COLO829 (cell line): ENCODE measurements at places on chromosomes 3 and 15.
A peak's percentile ranks its signal among the peaks of the same experiment; 100 is the strongest.

- no peak for DNase-seq
Observed at GRCh38 chr15:95284492-95284891, 1046.0 kb upstream of the NR2F2 start.

DNA sequence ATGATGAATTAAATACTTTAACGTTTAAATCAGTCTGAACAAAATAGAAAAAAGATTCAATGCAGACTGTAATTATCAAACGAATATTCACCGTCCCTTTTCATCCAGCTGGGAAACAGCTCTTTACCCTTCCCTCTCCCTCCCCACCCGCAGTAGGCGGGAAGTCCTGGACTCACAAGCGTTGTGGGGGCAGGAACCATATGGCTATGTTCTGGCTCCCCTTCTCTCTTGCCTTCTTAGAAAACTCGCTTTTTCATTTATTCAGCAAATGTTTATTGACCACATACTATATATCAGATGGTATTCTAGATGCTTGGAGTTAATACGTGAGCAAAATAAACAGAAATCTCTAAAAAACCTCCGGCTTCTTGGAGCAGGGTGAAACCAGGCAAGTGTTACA, 715 bp upstream of the SCAPER start:
- no peak for DNase-seq

- DNase-seq = no peak
Observed at GRCh38 chr15:66025015-66025452, 155.7 kb downstream of the RAB11A start.

DNA sequence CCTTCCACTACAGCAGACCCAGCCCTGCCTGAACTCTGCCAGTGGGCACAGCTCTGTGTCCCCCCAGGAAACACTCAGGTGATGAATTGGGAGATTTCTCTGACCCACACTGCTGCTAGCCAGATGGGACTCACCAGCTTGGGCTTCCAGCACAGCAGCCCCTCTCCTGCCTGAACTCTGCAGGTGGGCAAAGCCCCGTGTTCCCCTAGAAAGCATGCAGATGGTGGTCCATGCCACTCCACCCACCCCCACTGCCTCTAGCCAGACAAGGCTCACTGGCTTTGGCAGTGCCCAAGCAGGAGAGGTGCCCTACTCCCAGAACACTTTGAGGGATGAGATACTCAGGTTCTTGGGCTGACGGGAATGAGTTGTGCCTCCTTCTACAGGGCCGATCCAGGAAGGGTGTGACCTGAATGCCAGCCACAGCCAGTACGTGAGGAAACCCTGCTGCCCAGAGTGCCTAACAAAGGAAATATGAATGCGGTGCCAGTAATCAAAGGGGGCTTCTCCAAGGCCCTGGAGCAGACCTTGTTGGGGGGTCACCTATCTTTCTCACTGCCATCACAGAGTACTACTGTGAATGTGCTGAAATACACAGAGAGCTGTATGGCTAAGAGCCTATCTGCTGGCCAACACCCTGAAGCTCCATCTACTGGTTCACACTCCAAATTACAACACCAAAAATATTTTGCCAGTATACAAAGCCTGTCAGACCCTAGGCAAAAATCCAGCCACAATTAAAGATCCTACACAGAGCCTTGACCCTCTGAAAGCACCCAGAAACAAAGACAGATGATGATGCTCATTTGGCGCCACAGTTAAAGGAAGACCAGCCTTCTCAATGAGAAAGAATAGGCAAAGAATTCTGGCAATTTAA, 61.9 kb downstream of the BTLA start:
- DNase-seq = peak; percentile 35

DNA sequence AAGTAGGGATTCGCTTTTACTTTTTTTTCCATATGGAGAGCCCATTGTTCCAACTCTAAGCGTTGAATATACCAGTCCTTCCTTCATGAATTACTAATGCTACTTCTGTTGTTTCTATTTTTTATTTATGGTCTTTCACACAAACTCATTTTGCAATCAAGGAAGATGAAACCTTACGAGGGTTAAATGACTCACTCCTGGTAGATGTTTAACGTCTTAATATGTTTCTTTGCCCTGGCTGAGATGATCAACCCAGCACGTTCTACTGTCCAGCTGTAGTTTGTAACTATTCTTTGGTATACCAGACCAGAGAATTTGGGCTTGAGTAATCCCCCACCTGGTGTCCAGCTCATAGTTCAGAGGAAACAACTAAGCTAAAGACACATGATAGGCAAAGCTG, 23.1 kb downstream of the CDCP1 start:
- DNase-seq = no peak

GRCh38 chr3:99647081-99647480, 8.7 kb downstream of the COL8A1 start:
- no peak for DNase-seq

- no peak for DNase-seq
Observed at GRCh38 chr3:6770397-6770690, 90.6 kb upstream of the GRM7 start.

DNA sequence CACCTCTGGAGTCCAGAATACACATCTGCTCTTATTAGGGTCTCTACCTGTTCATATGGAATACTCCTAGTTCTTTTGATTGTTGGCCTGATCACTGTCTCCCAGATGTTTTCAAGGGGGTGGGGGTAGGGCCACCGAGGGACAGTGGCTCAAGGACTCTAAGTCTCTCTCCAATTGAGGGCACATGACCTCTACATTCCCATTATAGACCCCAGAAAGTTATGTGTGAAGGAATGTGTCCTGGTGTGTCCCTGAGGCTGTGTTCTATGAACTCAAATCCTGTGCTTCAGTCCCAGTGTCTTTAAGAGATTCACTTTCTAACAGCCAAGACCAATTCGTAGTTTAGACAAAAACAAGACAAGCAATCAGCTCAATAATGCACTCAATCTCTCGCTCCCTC, 357.4 kb downstream of the ERC2 start:
- DNase-seq = no peak

DNA sequence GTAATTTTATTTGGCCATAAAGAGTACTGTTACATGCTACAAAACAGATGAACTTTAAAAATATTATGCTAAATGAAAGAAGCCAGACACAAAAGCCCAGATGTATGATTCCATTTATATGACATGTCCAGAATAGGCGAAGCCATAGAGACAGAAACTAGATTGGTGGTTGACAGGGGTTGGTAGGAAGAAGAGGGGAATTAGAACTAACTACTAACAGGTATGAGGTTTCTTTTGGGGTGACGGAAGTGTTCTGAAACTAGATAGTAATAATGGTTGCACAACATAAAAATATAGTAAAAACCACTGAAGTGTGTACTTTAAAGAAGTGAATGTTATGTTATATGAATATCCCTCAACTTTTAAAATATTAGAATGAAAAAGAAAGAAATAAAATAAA, 66.1 kb downstream of the GBE1 start:
- DNase-seq = no peak

GRCh38 chr3:138389144-138389601, 40.8 kb downstream of the MRAS start:
- DNase-seq = no peak

DNA sequence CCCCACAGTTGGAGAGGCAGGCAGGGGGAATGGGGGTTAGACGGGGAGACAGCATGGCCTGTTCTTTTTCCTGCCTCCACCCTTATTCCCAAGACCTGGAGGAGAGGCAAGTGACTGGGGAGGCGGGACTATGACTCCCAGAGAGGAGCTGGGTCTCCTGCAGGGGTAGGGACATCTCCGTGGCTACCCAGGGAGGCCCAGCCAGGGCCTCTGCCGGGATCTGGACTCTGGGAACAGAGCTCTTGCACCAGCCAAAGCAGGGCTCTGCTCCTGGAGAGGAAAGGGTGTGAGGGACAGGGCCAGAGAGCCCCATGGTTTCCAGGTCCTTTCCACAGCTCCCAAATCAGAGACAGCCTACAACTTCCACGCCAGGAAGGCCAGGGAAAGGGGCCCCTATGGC, 22.8 kb downstream of the CFAP100 start:
- no peak for DNase-seq

- no peak for DNase-seq
Observed at GRCh38 chr15:40930430-40931299, 1.5 kb downstream of the DLL4 start.

- no peak for DNase-seq
Observed at GRCh38 chr3:58469096-58469495, 22.8 kb upstream of the KCTD6 start.

DNA sequence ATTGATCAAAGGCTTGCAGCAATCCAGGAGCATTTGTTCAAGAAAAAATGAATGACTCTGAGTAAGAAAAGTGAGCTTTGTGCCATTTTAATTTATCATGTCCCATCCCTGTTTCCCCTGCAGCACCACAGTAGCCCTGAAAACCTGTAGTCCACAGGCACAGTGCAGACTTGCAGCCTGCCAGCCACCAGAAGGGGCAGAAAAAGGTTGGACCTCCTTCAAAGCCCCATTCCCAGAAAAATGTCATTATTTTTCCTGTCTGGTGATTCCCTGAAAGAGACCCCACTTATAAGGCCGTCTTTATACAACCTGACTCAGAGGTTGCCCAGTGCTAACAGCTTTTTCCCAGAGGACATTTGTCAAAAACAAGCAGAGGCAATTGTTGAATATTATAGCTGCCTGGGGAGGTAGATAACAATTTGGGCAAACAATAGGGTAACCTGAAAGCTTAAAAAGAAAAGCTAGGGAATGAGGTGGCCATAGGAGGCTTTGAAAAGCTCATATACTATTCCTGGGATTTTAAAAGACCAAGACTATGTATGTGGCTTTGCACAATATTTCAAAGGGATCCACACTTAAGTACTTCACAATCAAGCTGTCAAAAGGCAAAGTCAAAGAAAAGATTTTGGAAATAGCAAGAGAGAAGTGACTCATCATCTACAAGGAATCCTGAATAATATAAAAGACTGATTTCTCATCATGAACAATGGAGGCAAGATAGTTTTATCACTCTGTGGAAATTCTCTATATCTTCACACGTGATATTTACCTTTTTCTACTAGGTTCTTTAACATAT, 136.8 kb upstream of the PLXNA1 start:
- DNase-seq = no peak

GRCh38 chr3:89052386-89052785, 55.0 kb upstream of the EPHA3 start:
- DNase-seq = no peak

- no peak for DNase-seq
Observed at GRCh38 chr15:93164409-93164808, 75.4 kb upstream of the RGMA start.

- no peak for DNase-seq
Observed at GRCh38 chr15:40388941-40389823, 6.7 kb downstream of the KNSTRN start.

DNA sequence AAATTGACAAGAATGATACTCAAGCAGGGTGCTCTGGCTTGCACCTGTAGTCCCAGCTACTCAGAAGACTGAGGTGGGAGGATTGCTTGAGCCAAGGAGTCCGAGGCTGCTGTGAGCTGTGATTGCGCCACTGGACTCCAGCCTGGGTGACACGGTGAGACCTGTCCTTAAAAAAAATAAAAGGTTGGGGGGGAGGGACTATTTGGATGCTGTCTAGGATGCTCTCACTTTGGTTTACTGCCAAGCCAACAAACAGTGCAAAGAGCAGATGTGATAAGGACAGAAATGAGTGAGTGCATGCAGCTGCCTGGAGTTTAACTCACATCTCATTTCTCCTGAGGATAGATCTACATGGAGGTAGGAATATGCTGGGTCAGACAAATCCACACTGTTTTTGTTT, 130.0 kb downstream of the FRMD4B start:
- no peak for DNase-seq

DNA sequence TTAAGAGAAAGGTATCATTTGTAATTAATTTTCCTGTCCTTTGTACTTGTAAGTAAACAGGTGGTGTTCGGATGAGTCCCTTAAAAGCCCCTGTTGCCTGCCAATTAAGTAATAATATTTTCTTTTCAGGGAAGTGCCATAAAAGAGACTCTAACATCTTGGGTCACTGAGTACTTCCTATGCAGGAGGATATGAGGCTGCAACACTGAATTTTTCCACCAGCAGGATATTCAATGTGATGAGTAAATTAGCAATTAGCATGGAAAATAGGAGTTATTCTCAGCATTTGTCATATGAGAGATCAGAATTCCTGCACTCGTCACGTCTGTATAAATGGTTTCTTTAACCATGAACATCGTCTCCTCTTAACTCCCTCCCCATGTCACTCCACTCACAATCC, 45.4 kb downstream of the WWTR1 start:
- DNase-seq = no peak

GRCh38 chr3:168620854-168621253, 525.1 kb upstream of the GOLIM4 start:
- DNase-seq = peak; percentile 74

- peak; percentile 25 for DNase-seq
Observed at GRCh38 chr3:50674349-50675178, at the start of gene DOCK3. DOCK3 (plus strand) TSS chr3:50674927; CDS start chr3:50675264, 337 bp downstream.

DNA sequence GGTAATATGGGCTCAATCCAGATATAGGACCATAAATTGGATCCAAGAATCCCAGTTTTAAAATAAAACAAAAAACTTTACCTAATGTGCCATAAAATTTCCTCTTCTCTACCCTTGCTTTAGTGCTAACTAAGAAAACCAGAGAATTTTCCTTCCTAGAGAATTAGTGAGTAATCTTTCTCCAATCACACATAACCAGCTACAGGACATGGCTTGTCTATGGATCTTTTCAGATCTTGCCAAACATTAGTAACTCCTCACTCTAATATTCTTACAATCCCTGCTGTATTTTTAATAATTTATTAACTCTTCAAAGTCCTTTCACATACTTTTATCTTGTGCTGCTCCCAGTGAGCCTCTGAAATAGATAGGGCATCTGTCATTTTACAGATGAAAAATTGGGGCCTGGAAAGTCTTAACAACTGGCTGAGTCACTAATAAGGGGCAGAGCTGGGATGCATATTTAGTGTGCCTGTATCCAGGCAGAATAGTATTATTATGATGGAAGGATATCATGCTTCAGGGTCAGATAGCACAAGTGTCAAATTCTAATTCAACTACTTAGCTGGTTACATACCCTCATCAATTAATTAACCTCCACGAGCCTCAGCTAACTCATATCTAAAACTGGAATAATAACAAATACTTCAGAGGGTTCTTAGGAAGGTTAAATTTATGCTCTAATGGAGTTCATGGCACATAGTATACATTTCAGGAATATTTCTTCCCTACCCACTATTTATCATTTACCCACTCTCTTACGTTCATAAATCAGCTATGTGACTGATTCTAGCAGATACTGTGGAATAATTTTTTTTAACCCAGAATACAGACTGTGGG, 5.6 kb downstream of the ZBED2 start:
- no peak for DNase-seq

- DNase-seq = peak; percentile 28
Observed at GRCh38 chr3:86774082-86774691, 216.8 kb downstream of the VGLL3 start.

DNA sequence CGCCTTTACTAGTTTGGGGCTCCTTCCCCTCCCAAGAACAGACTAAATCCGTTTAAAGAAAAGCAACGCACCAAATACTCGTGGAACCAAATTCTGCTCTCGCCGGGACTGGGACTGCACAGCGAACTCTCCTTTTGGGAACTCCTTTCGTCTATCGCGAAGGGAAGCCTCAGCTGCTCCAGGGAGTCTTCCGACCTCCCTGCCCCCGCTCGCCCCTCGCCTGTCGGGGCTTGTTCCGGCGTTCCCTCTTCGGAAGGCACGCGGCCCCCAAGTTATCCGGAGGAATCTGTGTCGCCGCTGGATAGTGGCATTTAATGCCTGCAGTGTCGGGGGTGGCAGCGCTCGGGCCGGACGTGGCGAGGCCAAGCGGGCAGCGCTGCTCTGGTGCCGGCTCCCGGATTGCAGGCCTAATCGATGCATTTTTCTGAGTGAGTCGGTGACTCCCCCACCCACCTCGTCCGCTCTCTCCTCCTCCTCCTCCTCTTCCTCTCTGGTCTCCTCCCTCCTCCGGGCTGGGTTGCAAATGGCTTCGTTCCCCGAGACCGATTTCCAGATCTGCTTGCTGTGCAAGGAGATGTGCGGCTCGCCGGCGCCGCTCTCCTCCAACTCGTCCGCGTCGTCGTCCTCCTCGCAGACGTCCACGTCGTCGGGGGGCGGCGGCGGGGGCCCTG, at the start of gene TRIM71:
Gene TRIM71 (plus strand): TSS at position 440 of the 671 bp plus-strand sequence. CDS start 84 bp downstream, at position 524.
- DNase-seq = no peak
